Spleen (tissue), 13 donors: ENCODE measurements at places on chromosomes 16 and 17. TPM values are rescaled to one million over a fixed set of nuclear protein-coding genes. Genes with fewer than 3 reads are reported as not detected.

TNFRSF17 gene
- 14.7 TPM for polyA plus RNA-seq

GRCh38 chr16:27427538-27427937 is 25.6 kb downstream of the IL21R start:
- no peak for DNase-seq

DNA sequence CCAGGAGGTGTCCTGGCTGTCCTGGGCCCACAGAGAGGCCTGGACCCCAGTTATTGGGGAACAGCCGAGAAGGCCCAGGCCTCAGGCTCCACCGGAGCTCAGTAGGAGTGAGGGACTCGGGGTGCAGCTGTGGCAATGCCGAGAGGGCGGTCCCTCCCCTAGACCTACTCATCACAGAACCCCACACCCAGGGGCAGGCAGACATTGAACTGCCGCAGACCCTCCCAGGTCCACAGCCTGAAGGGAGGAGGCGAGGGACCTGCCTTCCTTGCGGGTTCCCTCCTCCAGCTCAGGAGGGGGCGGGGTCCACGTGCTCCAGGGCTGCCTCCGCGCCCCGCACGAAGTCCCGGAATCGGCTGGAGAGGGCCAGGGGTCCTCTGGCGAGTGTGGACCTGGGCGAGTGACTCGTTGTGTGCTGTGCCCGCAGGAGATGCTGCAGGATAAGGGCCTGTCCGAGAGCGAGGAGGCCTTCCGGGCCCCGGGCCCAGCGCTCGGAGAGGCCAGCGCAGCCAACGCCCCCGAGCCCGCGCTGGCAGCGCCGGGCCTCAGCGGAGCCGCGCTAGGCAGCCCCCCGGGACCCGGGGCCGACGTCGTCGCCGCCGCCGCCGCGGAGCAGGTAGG is 3.9 kb downstream of the TBX4 start:
- DNase-seq = no peak

HASPIN gene
- polyA plus RNA-seq = 1.8 TPM

DNA sequence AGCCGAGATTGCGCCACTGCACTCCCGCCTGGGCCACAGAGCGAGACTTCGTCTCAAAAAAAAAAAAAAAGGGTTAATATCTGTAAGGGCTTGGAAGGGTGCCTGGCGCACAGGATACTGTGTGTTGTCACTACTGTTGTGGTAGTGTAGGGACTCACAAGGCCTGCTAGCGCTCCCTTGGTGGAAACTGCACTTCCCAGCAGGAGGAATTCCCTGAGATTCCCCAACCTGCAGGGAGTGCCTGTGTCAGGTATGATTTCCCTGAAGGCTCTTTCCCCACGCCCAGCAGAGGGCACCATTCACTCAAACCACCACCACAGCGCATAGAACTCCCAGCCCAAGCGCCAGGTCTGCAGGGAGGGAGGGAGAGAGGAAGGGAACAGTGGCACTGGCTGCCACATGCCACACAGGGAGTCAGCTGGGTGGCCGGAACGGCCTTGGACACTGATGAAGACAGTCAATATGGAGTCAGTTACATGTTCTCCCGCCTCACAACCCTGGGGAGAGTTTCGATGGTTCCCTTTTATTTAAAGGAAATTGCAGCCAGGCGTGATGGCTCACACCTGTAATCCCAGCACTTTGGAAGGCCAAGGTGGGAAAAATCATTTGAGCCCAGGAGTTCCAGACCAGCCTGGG is 32.7 kb upstream of the CDH1 start:
- peak; percentile 83 for DNase-seq

- peak; percentile 79 for DNase-seq
These were observed 21.8 kb downstream of the ACSM1 start for GRCh38 chr16:20675488-20676267.

FBXO39 gene
- 0.26 TPM for polyA plus RNA-seq

- no peak for DNase-seq
These were observed 112.2 kb downstream of the GOSR1 start for GRCh38 chr17:30589431-30589830.

GRCh38 chr17:9022573-9023391 is 1.5 kb downstream of the NTN1 start:
- no peak for DNase-seq

MPG gene
- 121 TPM for polyA plus RNA-seq

DNA sequence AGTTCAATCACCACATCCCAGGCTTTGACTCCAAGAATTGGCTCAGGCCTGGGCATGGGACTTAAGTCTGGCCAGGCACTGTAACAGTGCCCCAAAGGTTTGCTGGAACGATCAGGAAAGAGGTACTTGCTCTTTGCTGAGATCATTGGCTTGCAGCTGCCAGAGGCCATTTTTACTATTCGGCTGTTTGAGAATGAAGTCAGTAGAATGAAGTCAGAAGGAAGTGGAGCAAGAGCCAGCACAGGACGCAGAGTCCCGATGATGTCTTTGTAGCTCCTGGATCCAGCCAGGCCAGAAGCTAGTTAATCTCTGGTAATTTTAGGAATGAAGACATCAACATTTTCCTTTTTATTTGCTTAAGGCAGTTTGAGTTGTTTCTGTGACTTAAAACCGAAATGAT is 195.5 kb downstream of the RAB11FIP4 start:
- DNase-seq = no peak

- DNase-seq = no peak
These were observed 5.0 kb downstream of the MFSD11 start for GRCh38 chr17:76742958-76743357.

GRCh38 chr17:28858801-28859355 is 4.1 kb downstream of the ERAL1 start:
- DNase-seq = peak; percentile 2

- no peak for DNase-seq
These were observed 35.3 kb upstream of the PEMT start for GRCh38 chr17:17626840-17627239.

DNA sequence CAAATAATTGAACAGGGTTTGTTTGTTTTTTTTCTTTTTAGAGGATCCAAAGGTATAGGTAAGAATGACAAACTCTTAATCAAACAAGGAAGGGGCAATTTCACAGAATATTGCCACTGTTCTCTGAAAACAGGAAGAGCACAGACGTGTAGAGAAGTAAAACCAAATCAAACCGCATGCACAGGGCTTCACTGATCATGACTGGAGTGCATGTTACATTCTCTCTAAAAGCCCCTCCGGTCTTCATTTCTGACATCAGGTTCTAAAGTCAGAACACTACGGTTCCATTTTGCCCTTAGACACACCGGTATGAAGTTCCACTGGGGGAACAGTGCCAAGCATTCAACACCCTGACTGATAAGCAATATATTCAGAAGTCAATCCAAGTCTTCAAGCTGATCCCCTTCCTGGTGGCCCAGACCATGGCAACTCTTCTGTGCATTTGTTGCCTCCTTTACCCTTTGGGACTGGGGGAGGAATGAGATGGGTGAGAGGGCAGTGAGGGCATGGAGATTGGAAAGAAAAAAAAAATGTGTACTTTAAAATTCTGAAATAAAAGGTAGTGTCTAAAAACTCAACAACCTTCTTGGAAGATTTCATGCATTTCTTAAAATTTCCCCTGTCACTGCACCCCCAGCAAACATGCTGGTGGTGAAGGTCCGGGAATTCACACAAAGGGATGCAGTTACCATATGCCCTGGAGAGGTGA is 1.4 kb downstream of the MMD start:
- DNase-seq = no peak

KCNH6 gene
- polyA plus RNA-seq = not detected

- no peak for DNase-seq
These were observed 7.6 kb downstream of the CCDC182 start for GRCh38 chr17:57737450-57737849.

DNA sequence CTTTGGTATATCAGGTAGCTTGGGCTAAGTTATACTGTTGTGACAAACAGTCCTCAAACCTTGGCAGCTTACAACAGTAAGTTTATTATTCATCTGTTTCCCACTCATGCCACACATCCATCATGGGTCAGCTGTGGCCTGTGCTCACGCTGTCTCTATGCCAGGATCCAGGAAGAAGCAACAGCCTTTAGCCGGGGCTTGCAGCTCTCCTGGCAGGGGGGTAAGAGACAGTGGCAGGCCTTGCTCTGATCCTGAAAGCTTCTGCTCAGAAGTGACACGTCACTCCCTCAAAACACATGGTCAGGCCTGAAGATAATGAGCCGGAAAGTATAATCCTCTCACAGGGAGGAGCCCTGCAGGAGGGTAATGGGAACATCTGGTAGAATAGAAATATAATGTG is 377.6 kb downstream of the CPPED1 start:
- no peak for DNase-seq

VEZF1 gene
- 10.0 TPM for polyA plus RNA-seq

DNA sequence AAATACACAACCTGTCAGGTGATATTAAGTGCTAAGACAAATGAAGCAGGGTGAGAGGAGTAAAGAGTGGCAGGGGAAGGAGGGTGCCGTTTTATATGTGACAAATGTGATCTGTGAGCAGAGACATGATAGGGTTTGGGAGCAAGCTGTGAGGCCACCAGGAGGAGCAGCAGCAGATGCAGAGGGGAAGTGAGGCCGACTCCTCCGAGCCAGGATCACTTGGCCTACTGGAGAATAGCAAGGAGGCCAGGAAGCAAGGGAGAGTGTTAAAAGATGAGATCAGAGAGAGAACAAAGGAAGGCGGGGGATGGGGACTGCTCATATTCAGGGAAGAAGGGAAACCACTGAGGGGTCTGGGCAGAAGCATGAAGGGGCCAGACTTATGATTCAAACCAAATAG is 129.4 kb downstream of the TANGO6 start:
- no peak for DNase-seq

GRCh38 chr17:62780951-62781350 is 27.2 kb downstream of the MARCHF10 start:
- DNase-seq = no peak

DNA sequence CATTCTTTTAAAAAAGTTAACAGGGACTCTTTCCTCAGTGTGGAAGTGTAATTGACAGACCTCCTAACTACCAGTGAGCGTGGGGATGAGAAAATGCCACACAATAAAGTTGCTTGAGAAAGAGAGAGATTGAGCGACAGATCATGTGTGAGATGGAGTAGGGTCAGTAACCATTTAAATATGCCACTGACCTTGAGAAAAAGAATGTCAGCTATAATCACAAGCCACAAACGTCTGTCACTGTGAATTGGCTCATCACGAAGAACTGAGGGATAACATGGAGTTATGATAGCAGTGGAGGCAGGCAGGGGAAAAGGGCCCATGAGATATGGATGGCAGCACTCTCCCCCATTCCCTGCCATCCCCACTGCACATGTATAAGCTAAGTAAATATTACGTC is 253.9 kb downstream of the SLC39A11 start:
- DNase-seq = no peak

GRCh38 chr16:86107215-86107825 is 208.4 kb downstream of the IRF8 start:
- no peak for DNase-seq

MT1A gene
- 1.1 TPM for polyA plus RNA-seq

GRCh38 chr17:77193653-77194052 is 52.9 kb downstream of the SEC14L1 start:
- no peak for DNase-seq

HEATR9 gene
- 0.32 TPM for polyA plus RNA-seq

DNA sequence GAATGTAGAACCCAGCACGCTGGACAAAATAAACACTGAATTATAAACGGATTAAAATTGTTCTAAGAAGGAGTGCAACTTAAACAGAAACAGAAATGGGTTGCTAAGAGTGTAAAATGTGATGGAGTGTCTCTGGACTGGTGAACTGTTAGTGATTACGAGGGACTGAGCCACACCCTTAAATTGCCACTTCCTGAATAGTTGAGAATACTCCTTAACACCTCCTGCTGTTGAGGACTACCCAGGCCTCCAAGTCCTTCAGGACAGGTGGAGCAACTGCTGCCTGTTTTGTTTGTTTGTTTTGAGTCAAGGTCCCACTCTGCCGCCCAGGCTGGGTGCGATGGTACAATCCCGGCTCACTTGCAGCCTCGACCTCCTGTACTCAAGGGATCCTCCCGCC is 25.8 kb upstream of the IRF8 start:
- DNase-seq = no peak

NEUROD2 gene
- under 0.01 TPM for polyA plus RNA-seq

ADORA2B gene
- polyA plus RNA-seq = 0.16 TPM

DNA sequence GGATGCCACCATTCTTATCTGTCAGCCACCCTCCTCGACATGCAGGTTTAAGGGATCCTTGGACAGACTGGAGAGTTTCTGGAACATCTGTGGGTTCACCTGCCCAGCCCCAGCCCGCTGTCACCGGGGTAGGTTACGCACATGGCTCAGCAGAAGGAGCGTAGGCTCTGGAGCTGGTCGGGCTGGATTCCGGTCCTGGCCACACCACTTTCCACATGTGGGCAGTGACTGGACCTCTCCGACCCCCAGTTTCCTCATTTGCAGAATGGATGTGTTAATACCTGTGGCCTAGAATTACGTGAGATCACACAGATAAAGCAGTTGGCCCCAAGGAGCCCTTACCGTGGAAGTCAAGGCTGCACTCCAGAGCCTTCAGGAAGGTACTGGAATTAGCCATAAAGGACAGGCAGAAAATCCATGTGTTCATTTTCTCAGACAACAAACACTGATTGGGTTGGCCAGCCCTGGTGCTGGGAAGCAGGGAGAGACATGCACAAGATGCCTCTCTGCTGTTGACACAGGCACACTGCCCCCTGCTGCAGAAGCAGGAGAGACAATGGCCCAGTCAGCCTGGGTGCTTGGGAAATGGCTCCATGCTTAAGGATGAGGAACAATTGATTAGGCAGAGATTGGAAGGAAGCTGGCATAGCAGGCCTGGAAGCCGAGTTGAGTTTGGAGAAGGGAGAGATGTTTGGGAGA is 58.8 kb downstream of the SF3B3 start:
- DNase-seq = no peak

DNA sequence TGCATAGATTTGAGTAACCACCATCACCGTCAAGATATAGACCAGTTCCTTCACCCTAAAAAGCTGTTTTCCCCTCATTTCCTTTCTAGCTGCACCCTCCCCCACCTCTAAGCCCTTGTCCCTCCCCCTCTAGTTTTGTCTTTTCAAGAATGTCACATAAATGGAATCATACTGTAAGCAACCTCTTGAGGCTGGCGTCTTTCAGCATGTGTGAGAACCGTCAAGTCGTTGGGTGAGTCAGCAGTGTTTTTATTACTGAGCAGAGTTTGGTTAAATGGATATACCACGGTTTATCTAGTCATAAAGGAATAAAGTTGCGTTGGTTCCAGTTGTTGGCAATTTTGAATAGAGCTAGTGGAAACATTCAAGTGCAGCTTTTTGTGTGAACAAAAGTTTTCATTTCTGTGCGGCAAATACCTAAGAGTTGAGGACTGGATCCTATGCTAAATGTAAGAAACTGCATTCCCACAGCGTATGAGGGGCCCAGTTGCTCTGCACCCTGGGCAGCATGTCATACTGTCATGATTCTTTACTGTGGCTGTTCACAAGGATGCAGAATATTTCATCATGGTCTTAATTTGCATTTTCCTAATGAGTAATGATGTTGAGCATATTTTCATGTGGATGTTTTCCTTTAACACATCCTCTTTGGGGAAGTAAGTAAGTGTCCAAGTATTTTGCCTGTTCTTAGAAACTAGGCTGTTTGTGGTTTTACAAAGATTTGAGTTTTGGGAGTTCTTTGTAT is 264.3 kb downstream of the CPPED1 start:
- DNase-seq = no peak

- no peak for DNase-seq
These were observed 7.6 kb downstream of the PITPNM3 start for GRCh38 chr17:6548578-6549330.

STAC2 gene
- not detected for polyA plus RNA-seq

GRCh38 chr17:80795754-80796153 is 195.9 kb upstream of the CHMP6 start:
- DNase-seq = peak; percentile 80

- no peak for DNase-seq
These were observed 36.4 kb downstream of the AKAP1 start for GRCh38 chr17:57121308-57122042.

PLA2G10 gene
- not detected for polyA plus RNA-seq

GFAP gene
- 0.61 TPM for polyA plus RNA-seq

RND2 gene
- 0.17 TPM for polyA plus RNA-seq

- no peak for DNase-seq
These were observed 283.1 kb upstream of the TBX2 start for GRCh38 chr17:61116577-61116976.
